ENCODE measurements at places on chromosomes 7 and 10.
A peak's percentile ranks its signal among the peaks of the same experiment; 100 is the strongest.

- peak; percentile 59 for DNase-seq
Measured at GRCh38 chr7:111855161-111855841, 293.0 kb upstream of the IMMP2L start.

DNA sequence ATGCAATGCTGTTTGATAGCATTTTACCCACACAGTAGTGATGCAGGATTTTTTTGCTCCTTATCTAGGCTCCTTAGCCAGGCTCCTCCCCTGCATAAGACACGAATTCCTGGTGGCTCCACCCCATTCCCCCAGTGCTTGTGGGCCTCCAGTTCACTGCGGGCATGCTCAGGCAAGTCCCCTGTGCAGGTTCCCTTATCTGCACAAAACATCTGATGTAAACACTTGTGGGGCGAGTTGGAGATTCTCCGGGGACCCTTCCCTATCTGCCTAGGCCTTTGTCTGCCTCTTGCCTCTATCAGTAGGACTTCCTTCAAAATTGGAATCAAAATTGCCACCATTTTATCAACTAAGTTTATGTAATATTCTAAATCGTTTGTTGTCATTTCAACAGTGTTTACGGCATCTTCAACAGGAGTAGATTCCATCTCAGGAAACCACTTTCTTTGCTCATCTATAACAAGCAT is 5.4 kb upstream of the STK17A start:
- DNase-seq = no peak

DNA sequence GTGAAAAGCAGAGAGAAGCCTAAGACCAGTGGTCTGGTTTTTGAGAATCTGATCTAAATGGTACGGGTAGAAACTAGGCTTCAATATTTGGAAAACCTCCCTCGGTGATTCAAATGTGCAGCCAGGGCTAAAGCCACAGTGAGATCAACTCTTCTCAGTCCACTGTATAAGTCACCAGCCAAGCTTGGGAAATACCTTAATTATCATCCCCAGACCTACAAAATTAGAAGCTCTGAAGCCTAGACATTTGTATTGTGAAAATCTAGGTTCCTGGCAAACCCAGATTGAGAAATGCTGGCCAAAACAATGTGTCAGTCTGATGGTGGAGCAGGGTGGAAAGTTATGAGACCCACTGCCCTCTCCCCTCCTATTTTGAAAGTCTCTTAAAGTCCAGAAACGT is 131.7 kb downstream of the DGKI start:
- peak; percentile 29 for DNase-seq

- DNase-seq = no peak
Measured at GRCh38 chr7:72077786-72078185, 334.4 kb downstream of the CALN1 start.

GRCh38 chr7:129748356-129749109 is 137.0 kb downstream of the NRF1 start:
- no peak for DNase-seq

- no peak for DNase-seq
Measured at GRCh38 chr10:132391676-132392020, 5.4 kb upstream of the PWWP2B start.

- no peak for DNase-seq
Measured at GRCh38 chr10:43596546-43596945, 9.7 kb upstream of the ZNF485 start.

- DNase-seq = no peak
Measured at GRCh38 chr10:30737931-30738391, 108.4 kb upstream of the LYZL2 start.

DNA sequence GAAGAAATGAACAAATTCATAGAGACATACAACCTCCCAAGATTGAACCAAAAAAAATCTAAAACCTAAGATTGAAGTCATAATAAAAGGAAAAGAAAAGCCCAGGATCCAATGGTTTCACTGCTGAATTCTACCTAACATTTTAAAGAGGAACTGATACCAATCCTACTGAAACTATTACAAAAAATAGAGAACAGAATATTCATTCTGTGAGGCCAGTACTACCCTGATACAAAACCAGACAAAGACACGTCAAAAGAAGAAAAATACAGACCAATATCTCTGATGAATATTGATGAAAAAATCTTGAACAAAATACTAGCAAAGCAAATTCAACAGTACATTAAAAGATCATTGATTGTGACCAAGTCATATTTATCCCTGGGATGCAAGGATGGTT is 128.5 kb upstream of the STEAP1 start:
- no peak for DNase-seq

DNA sequence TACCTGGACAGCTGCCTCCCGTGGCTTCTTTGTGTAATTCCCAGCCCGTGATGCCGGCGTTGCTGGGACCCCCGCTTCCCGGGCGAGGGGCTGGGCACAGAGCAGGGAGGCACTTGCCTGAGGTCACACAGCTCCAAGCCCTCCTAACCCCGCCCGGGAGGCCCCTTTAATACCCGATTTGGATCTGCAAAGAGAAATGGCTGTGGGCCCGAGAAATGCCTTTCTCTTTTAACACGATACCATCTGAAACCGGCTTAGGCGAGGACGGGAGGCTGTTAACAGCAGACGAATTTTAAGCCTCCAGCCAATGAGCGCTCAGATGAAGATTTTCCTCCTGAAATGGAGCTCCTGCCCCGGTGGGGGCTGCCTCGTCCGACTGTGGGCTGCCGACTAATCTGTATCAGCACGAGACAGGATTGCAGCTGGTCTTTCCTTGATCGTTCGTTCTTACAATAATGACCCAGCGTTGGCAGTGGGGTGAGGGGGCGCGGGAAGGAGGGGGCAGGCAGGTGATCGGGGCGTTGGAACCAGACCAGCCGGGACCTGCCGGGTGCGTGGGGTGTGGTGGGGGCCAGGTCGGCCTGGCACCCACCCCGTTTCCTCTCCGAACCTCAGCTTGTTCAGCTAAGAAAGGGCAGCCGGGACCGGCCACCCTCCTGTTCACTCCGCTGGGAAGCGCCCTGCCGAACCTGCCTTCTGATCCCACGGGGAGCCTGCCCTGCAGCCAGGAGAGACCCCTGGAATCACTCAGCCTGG is 36.2 kb upstream of the FOXL3 start:
- DNase-seq = no peak

GRCh38 chr10:47140761-47141348 is 159.1 kb upstream of the GDF10 start:
- DNase-seq = no peak

DNA sequence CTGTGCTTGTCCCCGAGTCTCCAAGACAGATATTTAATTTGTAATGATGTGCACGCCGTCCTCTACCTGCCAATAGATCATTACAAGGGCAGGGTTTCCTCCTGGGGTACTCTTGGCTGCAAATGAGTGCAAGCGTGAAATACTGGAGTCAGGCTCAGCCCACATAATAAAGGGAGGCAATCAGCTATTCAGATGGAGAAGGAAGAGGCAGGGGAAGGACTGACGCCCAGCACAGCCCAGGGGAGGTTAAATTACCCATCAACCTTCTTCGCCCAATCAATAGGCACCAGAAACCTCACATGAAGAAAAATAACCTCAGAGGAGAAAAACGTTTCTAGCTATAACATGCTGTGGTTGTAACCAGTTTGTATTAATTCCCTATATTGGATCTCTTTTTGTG is 544.9 kb upstream of the ADARB2 start:
- DNase-seq = no peak

GRCh38 chr10:80104066-80104926 is 25.8 kb downstream of the TMEM254 start:
- DNase-seq = no peak

GRCh38 chr7:141133646-141134045 is 59.8 kb downstream of the TMEM178B start:
- peak; percentile 27 for DNase-seq

- DNase-seq = no peak
Measured at GRCh38 chr10:119976421-119976820, 83.9 kb downstream of the SEC23IP start.

DNA sequence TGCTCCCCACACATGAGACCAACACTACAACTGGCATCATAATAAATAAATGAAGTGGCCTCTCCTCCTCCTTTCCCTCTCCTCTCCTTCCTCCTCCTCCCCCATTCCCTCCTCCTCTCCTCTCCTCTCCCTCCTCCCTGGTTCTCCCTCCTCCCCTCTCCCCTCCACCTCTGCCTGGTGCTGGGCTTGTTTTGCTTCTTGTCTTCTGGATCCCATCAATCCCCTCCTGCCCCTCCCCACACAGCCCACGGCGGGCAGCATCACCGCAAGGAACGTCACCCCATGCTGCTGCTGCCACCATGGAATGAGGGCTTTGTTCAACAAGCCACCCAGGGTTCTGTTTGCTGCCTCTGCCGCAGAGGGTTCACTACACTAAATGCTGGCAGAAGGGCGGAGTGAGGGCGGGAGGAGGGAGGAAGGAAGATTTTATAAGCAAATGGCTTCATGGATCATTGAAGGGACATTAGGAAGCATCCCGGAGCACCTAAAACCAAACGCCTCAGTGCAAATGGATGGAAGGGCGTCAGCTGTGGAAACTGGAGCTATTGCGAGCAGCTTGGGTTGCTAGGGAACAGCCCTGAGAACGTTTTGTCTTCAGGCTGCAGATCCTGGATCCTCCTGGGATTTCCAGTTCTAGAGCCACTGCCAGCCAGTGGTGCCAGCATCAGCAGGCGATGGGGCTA is 379.7 kb upstream of the ZMIZ1 start:
- no peak for DNase-seq

DNA sequence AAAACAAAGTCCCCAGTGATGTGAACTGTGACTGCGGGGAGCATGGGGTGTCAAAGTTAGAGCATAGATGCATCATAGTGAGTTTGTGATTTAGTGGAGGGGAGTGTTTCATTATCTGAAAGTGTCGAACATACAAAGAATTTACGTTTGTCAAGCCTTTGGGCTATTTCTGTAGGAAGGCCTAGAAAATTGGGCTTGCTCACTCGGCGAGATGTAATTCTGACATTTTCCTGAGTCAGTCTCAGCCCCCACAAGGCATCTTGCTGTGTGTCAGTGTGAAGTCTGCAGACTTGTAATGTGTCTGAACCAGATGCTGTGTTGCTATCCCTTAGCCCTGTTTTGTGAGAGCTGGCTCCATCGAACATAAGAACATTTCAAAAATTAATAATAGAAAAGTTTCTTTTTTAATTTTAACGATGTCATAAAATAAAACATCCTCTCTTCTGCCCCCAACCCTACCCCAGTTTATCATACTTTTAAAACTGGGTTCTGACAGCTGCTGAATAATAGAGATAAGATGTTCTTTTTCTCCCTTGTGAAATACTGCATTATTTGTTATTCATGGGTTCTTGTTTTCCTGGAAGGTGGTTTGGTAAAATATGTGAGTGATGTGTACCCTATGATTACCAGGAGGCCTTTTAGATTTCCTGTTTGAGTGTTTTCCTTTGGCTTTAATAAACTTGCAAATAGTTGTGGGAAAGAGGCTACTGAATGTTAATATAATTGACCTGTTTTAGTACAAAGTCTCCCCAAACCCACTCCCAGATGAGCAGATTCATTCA is 207.4 kb downstream of the GPR158 start:
- DNase-seq = no peak

DNA sequence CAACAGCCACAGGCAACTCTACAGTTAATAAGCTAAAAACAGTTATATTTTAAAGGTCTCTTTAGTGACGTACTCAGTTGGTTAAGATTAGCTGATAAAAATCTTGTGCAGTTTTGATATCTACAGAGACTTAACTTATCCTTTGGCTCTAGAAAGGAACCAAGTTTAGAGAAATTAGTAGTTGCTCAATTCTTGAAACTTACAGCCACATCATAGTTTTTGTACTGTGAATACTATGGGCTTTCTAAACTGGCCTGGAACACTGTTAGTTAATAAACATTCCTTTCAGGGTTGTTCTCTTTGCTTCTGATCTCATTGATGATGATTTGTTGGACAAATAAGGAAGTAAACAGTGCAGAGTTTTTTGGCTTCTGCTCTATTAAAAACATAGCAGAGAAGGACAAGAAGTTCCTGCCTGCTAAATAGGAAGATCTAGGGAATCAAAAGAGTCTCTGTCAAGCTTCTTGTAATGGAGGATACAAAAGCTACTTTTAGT is 73.1 kb downstream of the MKLN1 start:
- peak; percentile 31 for DNase-seq

GRCh38 chr10:43137717-43138020 is 576 bp upstream of the CSGALNACT2 start:
- no peak for DNase-seq

DNA sequence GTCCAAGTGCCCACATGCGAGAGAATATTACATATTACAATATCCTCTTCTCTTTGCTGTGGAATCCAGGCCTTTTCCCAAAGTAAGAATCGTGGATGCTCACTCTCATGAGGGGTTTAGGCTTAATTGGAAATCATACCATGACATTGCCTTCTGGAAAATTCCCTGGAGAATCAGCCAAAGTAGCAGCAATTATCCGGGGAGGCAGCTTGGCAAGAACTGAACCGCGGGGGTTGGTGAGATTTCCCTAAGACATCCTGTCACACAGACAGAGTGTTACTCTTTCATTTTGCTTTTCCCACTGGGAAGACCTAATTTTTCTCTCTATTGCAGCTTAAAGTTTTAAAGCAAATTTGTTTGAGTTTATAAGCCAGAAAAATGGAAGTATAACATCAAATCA is 463.6 kb upstream of the DPP6 start:
- DNase-seq = no peak

DNA sequence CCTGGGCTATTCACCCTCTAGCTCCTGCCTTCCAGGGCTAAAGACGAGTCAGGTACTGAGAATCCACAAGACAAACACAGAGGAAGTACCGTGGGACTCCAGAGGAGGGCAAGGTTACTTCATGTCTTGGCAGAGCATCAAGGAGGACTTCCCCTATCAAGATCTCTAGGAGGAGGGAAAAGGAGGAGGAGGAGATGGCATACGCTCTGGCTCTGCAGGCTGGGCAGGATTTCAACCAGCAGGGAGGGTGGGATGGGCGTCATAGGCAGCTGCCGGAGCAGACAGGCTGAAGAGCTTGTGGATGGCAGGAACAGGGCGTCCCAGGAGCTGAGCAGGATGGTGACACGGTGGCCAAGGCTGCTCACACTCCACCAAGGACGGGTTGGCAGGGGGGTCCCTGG is 21.3 kb downstream of the MDH2 start:
- DNase-seq = peak; percentile 93

- peak; percentile 18 for DNase-seq
Measured at GRCh38 chr10:110992006-110992800, 72.8 kb downstream of the SHOC2 start.

DNA sequence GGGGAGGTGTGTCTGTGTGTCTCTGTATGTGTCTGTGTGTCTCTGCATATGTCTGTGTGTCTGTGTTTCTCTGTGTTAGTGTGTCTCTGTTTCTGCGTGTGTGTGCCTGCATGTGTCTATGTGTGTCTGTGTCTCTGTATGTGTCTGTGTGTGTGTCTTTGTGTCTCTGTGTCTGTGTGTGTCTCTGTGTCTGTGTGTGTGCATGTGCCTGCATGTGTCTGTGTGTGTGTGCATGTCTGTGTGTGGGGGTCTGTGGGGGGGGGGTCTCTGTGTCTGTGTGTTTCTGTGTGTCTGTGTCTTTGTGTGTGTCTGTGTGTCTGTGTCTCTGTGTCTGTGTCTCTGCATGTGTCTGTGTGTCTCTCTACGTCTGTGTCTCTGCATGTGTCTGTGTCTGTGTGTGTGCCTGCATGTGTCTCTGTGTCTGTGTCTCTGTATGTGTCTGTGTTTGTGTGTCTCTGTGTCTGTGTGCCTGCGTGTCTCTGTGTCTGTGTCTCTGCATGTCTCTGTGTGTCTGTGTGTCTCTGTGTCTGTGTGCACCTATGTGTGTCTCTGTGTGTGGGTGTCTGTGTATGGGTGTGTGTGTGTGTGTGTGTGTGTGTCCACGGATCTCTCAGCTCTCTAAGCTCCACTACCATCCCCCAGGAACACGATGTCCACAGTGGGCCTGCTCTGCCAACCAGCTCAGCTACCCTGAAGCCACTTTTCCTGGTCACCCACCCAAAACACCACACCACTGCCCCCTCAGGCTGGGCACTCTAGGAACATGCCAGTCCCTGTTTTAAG is 41.7 kb downstream of the RASGEF1A start:
- no peak for DNase-seq

- DNase-seq = no peak
Measured at GRCh38 chr10:7795605-7796004, 7.6 kb downstream of the ATP5F1C start.
